ENCODE measurements at places on chromosomes 12 and 14.

DNA sequence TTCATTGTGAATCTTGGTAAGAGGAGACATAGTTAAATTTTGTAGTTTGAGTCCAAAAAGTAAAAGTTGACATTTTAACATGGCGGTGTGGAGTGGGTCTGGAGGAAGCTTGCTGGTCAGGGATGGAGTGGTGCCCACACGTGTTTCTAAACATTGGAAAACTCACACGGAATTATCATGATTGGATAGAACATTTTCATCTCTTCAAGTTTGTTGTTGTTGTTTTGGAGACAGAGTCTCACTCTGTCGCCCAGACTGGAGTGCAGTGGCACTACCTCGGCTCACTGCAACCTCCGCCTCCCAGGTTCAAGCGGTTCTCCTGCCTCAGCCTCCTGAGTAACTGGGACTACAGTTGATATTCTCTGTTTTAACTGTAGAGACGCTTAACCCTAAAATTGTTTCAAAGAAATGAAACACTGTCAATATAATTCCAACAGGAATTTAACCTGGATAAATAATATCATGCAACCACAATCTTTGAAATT lies 502 bp upstream of the MBIP start:
- DNase-seq, result no peak

DNA sequence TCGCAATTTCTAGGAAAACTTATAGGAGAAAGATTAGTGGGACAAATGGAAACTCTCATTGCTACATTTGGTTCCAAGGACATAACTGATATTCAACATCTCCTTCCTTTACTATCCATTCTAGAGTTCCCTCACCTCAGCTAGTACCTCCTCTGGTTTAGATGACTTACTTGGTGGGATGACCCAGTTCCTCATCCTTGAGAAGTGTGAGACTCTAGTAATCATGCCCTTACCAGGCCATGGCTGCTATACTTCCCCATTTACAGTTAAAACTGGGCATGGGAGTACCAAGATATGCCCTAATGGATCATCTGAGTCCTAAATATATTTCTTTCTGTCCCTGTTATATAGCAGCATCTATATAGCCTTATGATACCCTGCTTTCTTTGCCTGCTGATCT lies 58.1 kb downstream of the IFT81 start:
- DNase-seq, result no peak

DNA sequence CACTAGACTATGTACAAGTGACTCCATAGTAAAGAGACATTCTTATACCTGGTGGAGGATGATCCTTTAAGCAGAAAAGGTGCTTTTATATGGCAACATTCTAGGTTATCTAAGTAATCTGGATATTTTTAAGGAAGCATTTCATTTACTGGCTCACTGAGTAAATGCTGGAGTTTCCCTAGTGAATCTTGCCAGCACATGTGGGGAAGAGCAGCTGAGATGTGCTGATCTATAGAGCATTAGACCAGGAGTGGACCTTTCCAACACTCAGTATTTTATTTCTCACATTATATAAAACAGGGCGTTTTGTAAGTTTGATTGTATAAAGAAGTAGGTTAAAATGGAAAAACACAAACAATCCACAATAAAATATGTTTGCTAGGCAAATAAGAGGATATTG lies 478.5 kb downstream of the ATP23 start:
- DNase-seq, result no peak

DNA sequence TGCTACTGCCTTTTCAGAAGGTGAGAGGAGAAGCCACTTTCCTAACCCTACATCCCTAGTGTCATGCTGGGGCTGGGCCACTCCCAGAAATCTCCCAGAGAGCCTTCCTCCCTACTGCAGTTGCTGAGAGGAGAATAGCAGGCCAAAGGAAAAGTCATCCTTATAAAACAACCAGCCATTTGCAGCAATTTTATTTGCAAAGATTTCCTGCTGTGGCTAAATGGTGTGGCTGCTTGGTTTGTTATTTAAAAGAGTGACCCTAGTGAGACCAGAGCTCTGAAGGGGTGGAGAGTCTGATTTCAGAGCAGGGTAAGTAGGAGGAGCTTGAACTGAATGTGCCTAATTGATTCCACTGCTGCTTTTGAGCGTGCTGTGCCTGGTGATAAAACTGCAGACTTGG lies 232.0 kb downstream of the GRIN2B start:
- no peak for DNase-seq

GRCh38 chr12:115343601-115344000 lies 659.6 kb upstream of the TBX3 start:
- DNase-seq, result no peak

DNA sequence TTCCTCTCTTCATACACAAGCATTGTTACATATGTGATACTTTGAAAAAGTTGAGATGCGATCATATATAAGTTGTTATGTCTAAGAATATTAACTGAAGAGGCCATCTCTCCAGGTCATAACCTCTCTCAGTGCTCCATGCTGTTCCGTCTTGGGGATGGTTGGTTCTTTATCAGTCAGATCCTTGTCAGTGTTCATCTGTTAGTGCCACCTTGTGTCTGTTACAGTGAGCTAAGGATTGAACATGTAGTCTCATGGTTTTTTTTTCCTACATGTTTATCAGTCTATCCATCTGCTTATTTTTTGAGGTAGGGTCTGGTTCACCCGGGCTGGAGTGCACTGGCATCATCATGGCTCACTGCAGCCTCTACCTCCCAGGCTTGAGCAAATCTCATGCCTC lies 30.5 kb downstream of the EP400 start:
- DNase-seq, result no peak

DNA sequence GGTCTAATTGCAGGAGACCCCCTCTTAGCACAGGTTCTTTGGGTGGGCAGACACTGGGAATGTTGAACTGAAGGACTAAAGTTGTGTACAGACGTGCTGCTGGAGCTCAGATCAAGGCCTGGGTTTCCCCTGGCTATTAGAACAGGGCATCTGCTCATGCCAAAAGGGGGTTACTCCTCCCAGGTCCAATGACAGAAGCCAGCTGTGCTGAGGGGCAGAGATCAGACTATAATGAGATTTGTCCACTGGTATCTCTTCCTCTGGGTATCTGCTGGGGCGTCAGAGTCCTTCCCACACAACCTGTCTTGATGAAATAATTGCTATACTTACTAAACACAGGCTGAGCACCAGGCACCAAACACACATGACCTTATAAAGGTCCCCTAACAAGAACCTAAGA lies 42.6 kb downstream of the LTBP2 start:
- DNase-seq, result no peak

GRCh38 chr12:93766371-93766770 lies 89.2 kb downstream of the CRADD start:
- DNase-seq, result no peak

DNA sequence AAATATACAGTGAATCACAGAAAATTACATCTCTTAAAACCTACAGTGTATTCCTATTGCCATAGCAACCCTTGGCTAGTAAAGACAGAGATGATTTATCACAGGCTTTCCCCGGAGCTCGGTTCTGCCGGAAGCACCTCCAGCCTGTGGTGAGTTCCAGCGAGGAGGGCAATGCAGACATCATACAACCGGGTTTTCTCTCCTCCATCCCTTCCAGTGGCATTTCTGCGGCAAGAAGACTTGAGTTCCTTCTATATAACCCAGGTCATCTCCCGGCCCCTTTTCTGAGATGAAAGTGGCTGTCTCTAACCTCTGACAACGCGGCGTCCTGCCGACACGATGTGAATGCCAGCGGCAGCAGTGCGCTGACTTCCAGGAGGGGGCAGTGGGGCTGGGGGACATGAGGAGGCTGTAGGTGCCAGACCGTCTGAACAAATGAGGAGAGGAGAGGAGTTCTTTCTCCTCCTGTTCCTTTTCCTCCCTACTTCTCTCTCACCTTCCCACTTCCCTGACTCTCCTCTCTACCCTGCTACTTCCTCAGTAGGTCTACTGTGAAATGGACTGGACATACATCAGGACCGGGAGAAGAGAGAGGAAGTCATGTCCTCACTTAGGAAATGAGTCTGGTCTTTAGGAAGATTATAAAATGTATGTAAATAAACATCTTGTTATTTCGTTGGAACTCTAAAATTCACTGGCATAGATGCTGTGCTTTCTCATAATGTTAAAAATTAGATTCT lies 68.6 kb upstream of the MAX start:
- peak; percentile 70 for DNase-seq

- DNase-seq, result peak; percentile 63
Observed at GRCh38 chr12:64457032-64457431, 5.1 kb downstream of the TBK1 start.

GRCh38 chr12:65415826-65416225 lies 137.3 kb downstream of the MSRB3 start:
- DNase-seq, result no peak

GRCh38 chr14:73859145-73859544 lies 7.5 kb downstream of the PTGR2 start:
- DNase-seq, result no peak

DNA sequence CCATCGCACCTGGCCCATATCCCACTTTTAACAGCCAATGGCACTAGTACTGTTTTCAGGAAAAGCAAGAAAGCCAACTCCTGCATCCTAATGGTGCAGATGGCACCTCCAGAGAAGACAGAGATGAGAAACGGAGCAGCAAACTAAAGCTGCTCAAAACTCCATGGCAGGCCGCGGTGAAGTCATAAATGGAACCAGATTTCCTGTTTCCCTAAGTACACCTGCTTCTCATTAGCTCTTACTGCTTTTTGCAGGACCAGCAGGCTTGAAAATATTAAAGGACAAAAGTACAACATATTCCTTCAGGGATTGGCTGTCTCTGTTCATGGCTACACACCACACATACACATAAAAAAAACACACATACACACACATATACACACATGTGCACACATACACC lies 36.7 kb upstream of the LGALS3 start:
- no peak for DNase-seq

DNA sequence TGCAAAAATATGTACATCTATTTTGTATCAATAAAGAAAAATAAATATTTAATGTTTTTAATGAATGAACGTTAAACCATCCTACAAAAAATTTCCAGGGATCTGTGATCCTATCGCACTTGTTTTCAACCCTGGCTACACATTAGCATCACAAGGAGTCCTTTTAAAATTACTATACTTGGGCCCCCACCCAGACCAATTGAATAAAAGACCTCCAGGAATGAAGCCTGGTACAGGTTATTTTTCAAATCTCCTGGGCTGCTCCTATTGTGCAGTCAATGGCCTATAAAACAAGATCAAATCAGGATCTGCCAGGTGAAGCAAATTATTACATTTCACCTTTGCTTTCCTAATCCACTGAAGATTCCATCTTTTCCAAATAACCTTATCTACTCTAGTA lies 33.4 kb upstream of the GXYLT1 start:
- no peak for DNase-seq

- DNase-seq, result peak; percentile 19
Observed at GRCh38 chr12:123934829-123935228, 37.8 kb downstream of the CCDC92 start.

GRCh38 chr14:59303216-59303615 lies 114.7 kb downstream of the DAAM1 start:
- no peak for DNase-seq

DNA sequence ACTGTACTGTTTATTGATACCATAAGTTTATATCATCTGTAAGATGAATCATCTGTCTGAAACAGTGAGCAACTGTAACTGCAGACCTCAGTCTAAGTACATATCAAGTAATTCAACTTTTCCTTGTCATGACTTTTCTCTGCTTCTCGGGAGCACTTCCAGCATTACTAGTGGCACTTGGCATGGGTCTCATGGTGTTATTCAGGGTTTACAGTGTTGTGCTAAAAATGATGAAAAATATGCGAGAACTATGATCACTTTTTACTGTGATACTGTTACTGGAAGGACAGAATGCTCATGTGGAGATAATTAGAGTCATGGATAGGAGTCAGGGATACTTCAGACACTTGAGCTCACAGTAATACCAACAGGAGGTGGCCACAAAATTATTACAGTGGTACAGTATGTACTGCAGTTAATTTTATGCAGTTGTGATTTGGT lies 8.3 kb downstream of the KTN1 start:
- DNase-seq, result no peak

DNA sequence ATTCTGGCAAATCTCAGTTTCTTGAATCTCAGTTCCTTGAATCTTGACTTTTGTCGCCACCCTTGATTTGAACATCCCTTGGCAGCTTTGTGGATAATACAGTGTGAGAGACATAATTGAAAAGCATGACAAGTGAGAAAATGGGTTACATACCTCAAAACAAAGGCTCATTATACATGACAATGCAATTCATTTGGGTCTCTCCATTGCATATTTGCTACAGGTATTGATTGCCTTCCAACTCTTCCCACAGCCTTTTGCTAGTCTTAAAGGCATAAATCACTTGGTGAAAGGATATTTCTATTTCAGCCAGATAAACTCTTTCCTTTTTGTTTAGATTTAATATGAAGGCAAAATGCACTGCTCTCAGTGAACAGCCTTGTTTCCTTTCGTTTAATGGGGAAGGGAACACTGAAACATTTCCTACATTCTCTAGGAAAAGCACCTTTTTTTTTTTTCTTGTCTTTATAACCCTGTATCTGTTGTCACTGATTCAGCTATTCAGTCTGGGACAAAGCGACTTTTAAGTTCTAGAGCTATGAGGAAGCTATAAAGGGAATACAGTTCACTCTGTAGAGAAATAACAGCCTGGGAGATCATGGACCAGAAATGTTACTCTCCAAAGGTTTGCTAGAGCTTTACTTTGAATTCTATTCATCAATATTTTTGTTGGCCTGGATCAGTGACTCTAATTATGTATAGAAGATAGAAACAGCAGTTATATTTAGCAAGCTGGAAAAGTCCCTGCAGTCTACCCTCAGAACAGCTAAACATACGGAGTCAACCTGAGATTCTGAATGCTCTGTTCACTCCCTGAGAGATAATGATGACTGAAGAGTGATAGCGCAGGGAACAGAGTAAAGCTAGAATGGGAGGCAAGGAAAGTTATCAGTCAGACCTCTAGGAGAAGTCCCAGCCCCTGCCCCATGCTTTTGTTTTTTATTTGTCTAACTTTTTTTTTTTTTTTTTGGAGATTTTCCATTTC lies 311.4 kb downstream of the RGS6 start:
- DNase-seq, result no peak

DNA sequence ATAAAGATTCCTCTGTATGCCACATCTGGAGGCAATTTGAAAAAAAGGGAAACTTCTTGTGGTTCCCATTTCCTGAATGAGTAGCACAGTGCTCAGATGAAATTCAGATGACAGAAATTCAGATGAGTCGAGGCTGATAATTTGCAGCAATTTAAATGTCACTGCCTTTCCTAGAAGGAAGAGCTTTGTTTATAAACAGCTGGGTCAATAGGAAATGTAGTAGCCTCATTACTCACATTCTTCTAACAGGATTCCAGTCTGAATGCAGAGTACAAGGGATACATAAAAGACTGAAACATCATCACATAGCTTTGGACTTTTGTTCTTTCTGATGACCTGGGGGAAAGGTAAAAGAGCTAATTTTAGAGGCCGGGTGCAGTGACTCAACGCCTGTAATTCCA lies 11.3 kb upstream of the DACT1 start:
- DNase-seq, result no peak

Measured in CD4-positive, alpha-beta T cell treated with Interleukin-2 at 100 ng/mL for 4 hours (primary cell).